ENCODE measurements at places on chromosomes 11 and 22. TPM values are rescaled to one million over a fixed set of nuclear protein-coding genes. Genes with fewer than 3 reads are reported as not detected.

CREB3L1 gene
- total RNA-seq, result 150 TPM

C22orf42 gene
- not detected for total RNA-seq

PATE4 gene
- not detected for total RNA-seq

IGF2 gene
- 9.2 TPM for total RNA-seq

C11orf91 gene
- total RNA-seq, result not detected

TCP11L1 gene
- total RNA-seq, result 17.9 TPM

OTOG gene
- not detected for total RNA-seq

VSIG10L2 gene
- total RNA-seq, result not detected

UBASH3B gene
- 3.7 TPM for total RNA-seq

MAFF gene
- total RNA-seq, result 41.7 TPM

H19 gene
- total RNA-seq, result 32.9 TPM

LRRC56 gene
- total RNA-seq, result 3.2 TPM

TENM4 gene
- total RNA-seq, result 0.48 TPM
